ENCODE measurements at places on chromosomes 13 and 19.

DNA sequence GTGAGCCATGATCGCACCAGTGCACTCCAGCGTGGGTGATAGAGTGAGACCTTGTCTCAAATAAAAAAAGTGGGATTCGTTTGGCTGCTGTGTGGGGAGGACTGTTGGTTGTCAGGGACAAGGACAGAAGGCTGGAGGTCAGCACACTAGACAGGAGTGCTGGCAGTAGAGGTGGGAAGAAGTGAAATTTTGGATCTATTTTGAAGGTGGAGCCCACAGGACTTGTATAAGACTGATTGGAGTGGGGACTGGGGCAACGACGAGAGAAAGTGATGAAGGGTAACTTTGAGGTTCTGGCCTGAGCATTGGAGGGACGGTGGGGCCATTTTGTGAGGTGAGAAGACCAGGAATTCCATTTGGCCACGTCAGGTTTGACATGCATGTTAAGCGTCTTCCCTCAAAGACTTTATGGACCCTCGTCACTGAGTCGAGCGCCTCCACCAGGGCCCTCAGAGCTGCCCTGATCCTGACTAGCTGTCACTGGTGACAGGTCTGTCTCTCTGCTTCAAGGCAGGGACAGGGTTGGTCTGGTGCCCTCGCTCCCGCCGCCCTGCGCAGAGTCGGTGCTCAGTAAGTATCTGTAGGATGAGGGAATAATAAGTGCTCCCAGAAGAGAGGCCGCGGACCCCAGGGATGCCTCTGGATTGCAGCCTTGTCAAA, 673 bp downstream of the CTU1 start:
- peaks cover 11% of the 10 kb centered on the region for H3K4me1 ChIP-seq
- peaks cover 26% of the 10 kb centered on the region for H3K36me3 ChIP-seq
- peaks cover 19% of the 10 kb centered on the region for H3K27me3 ChIP-seq

DNA sequence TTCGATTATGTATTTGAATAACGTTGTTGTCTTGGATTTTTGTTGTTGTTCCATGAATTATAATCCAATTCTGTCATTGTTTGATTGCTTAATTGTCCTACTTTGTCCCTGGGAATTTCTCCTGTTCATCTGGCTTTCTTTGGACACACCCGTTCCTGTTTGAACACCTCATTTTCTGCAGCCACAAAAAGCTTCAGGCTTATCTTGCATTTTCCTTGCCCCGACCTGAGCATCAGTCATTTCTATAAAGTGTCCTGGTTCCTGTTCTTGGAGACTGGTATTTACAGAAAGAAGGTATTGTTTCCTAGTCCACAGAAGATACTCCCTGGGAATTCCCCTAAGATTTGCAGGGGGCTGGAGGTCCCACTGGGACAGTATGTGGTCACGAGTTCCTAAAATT, 731.8 kb upstream of the ARGLU1 start:
- H3K4me1 ChIP-seq, result no peaks in the 10 kb centered on the region
- no peak overlapping the region for H3K27ac ChIP-seq
- no peak for DNase-seq
- H3K27me3 ChIP-seq, result no peaks in the 10 kb centered on the region
- no peak overlapping the region for H3K4me3 ChIP-seq
- no peaks in the 10 kb centered on the region for H3K36me3 ChIP-seq

- DNase-seq, result no peak
- no peaks in the 10 kb centered on the region for H3K36me3 ChIP-seq
- H3K27ac ChIP-seq, result no peak overlapping the region
- peaks cover 21% of the 10 kb centered on the region for H3K27me3 ChIP-seq
Observed at GRCh38 chr19:6768236-6768785, 1.1 kb upstream of the SH2D3A start.

DNA sequence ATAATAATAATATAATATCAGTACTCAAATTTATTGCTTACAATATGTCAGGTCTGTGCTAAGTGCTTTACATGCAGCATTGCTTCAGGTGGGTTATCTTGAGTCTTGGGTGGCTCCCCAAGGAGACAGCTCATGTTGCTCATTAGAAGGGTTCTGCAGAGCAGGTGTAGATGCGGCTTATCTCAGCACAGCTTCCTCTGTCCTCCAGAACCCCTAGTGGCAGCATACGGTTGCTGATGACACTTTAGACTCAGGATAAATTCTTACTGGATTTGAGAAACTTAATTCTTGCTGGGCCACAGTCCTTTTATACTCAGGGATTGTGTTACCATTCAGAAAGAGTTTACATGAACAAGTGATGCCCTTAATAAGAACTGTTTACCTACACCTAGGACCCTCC, 8.9 kb downstream of the COG3 start:
- no peak for DNase-seq
- H3K36me3 ChIP-seq, result peaks cover 7% of the 10 kb centered on the region
- no peak overlapping the region for H3K27ac ChIP-seq

GRCh38 chr19:13091400-13092157, 11.1 kb downstream of the LYL1 start:
- peak; percentile 79 for DNase-seq
- no peak overlapping the region for H3K4me3 ChIP-seq
- no peaks in the 10 kb centered on the region for H3K27me3 ChIP-seq
- peaks cover 70% of the 10 kb centered on the region for H3K36me3 ChIP-seq
- H3K27ac ChIP-seq, result peak overlapping the region; percentile 20

GRCh38 chr13:29868581-29868980, 18.2 kb upstream of the UBL3 start:
- H3K27ac ChIP-seq, result no peak overlapping the region
- H3K4me1 ChIP-seq, result no peaks in the 10 kb centered on the region
- no peaks in the 10 kb centered on the region for H3K36me3 ChIP-seq

GRCh38 chr13:46621133-46621532, 68.2 kb downstream of the LRCH1 start:
- no peaks in the 10 kb centered on the region for H3K36me3 ChIP-seq
- no peaks in the 10 kb centered on the region for H3K27me3 ChIP-seq
- H3K27ac ChIP-seq, result peak overlapping the region; percentile 47
- DNase-seq, result no peak
- H3K4me3 ChIP-seq, result no peak overlapping the region

DNA sequence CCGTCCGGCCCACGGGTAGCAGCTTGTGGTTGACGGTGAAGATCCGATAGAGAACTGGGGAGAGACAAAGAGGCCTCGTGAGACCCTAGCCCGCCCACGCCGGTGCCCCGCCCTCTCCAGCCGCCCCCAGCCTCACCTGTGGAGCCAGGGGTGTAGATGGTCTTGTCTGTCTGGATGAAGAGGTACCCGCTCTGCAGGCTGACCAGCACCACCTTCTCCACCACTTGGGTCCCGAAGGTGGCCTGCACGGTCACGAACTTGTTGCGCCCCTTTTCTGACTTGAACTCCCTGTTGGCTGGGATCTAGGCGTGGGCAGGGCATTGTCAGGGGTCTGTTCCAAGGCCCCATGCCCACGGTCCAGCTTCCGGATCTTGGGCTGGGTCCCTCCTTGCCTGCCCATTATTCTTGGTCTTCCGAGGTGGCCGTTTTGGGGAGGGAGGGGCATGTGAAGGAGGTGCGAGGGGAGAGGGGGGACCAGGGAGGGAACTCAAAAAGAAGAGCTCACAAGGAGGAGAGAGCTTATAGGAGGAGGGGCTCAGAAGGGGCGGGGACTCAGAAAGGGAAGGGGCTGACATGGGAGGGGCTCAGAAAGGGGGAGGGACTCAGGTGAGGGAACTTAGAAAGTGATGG, 2.2 kb downstream of the C3 start:
- H3K4me1 ChIP-seq, result peaks cover 8% of the 10 kb centered on the region
- H3K36me3 ChIP-seq, result peaks cover 24% of the 10 kb centered on the region
- peaks cover 6% of the 10 kb centered on the region for H3K27me3 ChIP-seq
- H3K27ac ChIP-seq, result no peak overlapping the region
- DNase-seq, result no peak
- no peak overlapping the region for H3K4me3 ChIP-seq

GRCh38 chr19:57665261-57665806, 3.4 kb upstream of the ZSCAN4 start:
- no peak overlapping the region for H3K4me3 ChIP-seq
- DNase-seq, result no peak
- no peaks in the 10 kb centered on the region for H3K36me3 ChIP-seq
- no peak overlapping the region for H3K27ac ChIP-seq
- peaks cover 9% of the 10 kb centered on the region for H3K4me1 ChIP-seq
- peaks cover 4% of the 10 kb centered on the region for H3K27me3 ChIP-seq

DNA sequence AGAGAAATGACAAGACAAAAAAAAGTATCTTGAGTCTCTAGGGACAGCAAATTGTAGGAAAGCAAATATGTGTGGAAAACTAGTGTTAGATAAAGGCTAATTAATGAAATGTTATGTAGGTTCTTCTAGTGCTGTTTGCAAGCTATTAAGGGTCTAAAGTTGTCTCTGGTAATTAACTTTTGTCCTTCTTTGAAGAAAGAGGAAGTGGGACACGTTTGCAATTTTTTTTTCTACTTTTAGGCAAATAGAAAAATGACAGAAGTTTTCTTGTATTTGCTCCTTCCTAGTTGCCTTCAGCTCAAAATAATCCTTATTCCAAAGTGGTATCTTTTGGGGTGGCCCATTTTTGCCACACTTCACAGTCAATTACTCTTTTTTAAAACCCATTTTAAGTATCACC, 1877.7 kb upstream of the PRR20A start:
- H3K4me3 ChIP-seq, result no peak overlapping the region
- H3K36me3 ChIP-seq, result no peaks in the 10 kb centered on the region
- H3K4me1 ChIP-seq, result no peaks in the 10 kb centered on the region
- no peaks in the 10 kb centered on the region for H3K27me3 ChIP-seq

GRCh38 chr13:23467048-23467931, 33.8 kb upstream of the SACS start:
- peak; percentile 9 for DNase-seq
- no peak overlapping the region for H3K27ac ChIP-seq
- no peak overlapping the region for H3K4me3 ChIP-seq
- H3K4me1 ChIP-seq, result peaks cover 11% of the 10 kb centered on the region
- no peaks in the 10 kb centered on the region for H3K27me3 ChIP-seq

DNA sequence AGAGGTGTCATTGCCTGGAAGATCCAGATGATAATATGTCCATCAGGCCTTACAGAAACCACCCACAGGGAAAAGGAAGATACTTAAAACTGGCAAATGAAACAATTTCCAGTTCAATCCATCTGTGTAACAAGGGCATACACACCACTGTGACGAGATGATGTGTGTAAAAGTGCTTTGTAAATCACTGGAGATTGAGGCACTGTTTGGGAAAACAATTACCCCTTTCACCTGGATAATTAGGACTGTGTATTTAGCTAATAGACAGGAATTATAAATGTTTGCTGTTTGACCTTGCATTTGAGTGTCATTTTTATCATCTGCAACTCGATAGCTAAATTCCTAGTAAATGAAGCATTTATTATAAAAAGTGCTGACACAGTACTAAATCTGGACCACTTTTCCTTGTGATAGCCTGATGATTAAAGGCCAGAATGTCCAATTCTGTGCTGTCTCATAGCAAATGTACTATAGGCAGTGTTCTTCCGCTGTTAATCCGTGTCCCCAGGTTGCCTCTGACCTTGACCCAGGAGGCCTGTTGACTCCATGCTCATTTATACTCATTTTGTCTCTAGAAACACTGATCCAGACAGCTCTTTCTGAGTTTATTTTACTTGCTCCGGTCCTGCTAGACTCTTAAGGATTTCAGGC, 105.8 kb downstream of the LACC1 start:
- H3K4me1 ChIP-seq, result no peaks in the 10 kb centered on the region
- DNase-seq, result no peak
- no peak overlapping the region for H3K27ac ChIP-seq
- H3K27me3 ChIP-seq, result no peaks in the 10 kb centered on the region
- H3K36me3 ChIP-seq, result no peaks in the 10 kb centered on the region

GRCh38 chr19:33795370-33796163, 1.1 kb upstream of the KCTD15 start:
- peak overlapping the region; percentile 78 for H3K27ac ChIP-seq
- H3K27me3 ChIP-seq, result peaks cover 46% of the 10 kb centered on the region
- H3K4me3 ChIP-seq, result peak overlapping the region; percentile 72
- peak; percentile 85 for DNase-seq

DNA sequence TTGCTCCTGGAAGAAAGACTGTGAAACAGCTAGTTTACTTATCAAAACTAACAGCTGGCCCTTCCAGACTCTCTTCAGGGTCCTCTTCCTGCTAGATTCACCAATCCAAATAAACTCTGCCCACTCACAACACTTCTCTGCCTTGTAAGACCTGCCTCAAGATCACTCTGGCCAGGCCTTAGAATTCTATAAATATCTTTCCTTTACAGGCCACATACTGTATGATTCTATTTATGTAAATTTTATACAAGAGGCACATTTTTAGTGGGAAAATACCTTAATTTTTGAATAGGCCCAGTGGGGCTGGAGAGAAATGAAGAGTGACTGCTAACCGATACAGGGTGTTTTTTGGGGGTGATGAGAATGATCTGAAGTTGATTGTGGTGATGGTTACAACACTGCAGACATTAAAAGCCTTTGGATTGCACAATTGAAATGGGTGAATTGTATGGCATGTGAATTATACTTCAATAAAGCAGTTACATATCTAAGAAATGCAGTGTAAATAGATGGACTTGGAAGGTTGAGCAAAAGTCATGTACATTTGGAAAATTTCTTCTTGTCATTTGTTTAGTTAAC, 141.8 kb downstream of the GPC5 start:
- no peaks in the 10 kb centered on the region for H3K27me3 ChIP-seq
- no peak overlapping the region for H3K4me3 ChIP-seq
- peak; percentile 48 for DNase-seq
- peak overlapping the region; percentile 51 for H3K27ac ChIP-seq
- H3K36me3 ChIP-seq, result no peaks in the 10 kb centered on the region

DNA sequence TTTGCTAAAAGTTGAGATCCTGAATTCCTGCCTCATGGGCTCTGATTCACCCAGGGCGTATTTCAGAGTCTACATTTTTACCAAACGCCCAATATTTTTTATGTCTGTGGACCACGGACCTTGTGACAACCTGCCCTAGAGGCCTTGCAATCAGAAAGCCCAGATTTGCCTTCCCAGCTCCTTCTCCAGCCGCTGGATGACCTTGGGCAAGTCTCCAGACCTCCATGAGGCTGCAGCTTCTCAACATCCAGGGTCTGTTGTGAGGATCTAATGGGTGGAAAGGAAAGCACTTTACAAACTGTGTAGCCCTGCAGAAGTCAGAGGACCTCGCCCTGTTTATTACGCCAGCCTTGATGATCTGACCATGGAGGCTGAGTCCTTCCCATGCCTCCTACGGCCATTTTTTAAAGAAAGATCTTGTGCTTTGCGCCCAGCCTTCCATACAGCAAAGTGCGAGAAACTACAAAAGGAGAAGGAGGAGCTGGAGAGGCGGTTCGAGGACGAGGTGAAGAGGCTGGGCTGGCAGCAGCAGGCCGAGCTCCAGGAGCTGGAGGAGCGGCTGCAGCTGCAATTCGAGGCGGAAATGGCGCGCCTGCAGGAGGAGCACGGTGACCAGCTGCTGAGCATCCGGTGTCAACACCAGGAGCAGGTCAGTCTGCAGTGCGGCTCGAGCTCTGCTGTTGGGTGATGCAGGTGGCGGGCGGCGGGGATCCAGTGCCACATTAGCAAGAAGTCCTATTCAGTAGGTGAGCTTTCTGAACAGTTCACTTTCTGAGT, 115.6 kb downstream of the SLC7A1 start:
- H3K4me3 ChIP-seq, result no peak overlapping the region
- DNase-seq, result no peak
- no peaks in the 10 kb centered on the region for H3K36me3 ChIP-seq
- no peak overlapping the region for H3K27ac ChIP-seq

GRCh38 chr13:64801768-64802167, 2428.4 kb downstream of the PCDH9 start:
- no peaks in the 10 kb centered on the region for H3K27me3 ChIP-seq
- no peak for DNase-seq
- H3K4me1 ChIP-seq, result no peaks in the 10 kb centered on the region
- H3K36me3 ChIP-seq, result no peaks in the 10 kb centered on the region
- no peak overlapping the region for H3K4me3 ChIP-seq
- H3K27ac ChIP-seq, result no peak overlapping the region

- no peaks in the 10 kb centered on the region for H3K4me1 ChIP-seq
- no peak for DNase-seq
- H3K4me3 ChIP-seq, result no peak overlapping the region
- no peaks in the 10 kb centered on the region for H3K36me3 ChIP-seq
Observed at GRCh38 chr13:58397596-58398387, 766.2 kb downstream of the PCDH17 start.
